ENCODE measurements at places on chromosomes 6 and 20. TPM values are rescaled to one million over a fixed set of nuclear protein-coding genes. Genes with fewer than 3 reads are reported as not detected.

- DNase-seq = no peak
Observed at GRCh38 chr6:162960679-162961457, 233.1 kb downstream of the PACRG start.

DNA sequence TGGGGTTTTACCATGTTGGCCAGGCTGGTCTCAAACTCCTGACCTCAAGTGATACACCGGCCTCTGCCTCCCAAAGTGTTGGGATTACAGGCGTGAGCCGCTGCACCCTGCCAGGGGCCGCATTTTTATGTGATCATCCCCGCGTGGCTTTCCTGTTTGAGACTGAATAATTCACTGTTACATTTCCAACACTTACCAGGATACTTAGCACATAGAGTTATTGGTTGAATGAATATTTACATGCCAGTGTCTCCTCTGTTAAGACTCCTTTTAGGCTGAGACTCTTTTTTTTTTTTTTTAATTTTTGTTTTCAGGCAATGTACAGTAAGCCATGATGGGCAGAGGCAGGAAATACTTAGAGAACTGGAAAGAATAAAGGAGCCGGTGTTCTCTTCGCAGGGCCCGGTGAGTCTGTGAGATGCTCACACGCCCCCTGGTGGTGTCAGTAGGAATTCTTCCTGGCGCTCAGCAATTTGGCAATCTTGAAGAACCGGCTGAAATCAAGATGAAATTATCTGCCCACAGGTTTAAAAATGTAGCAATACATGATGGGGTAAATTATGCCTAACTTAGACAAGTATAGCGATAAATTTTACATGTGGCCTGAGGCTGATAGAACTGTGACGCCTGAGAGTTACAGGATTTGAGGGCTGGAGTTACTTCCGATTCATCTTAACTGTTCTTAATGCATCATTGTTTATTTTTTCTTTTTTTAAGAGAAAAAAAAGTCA, 7.6 kb upstream of the RNF114 start:
- peak; percentile 88 for DNase-seq

DNA sequence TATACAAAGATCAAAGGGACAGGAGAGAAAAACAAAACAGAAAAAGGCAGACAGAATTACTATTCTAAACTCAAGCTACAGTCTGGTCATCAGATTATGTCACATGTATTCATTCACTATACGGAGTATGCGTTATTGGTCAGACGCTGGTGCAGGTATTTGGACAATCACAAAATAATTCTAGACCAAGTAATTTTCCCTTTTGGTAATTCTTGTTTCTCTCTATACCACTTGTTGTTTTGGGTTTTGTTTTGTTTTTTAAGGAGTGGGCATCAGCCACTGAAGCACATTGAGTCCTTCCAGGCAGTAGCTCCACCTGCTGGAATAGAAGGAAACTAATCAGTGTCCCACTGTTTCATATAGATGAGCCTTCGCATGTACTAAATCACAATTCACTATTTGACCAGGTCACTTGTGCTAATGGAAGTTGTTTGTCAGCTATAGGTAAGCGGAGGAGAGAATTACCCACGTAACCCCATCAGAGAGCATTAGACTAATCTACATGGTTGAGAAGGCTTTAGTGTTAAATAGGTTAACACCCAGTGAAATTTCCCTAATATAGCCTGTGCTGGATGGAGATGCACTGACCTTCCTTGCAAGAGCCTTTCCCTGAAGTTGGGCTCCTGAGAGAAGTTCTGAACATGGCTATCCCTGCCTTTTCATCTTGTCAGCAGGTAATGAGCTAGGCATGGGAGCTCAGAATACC, 77.9 kb downstream of the TNFAIP3 start:
- DNase-seq = no peak

- DNase-seq = no peak
Observed at GRCh38 chr6:168035661-168036545, 38.4 kb downstream of the KIF25 start.

The DSP gene
- total RNA-seq = 144 TPM

- no peak for DNase-seq
Observed at GRCh38 chr20:29689411-29690225, 1567.8 kb upstream of the DEFB115 start.

DNA sequence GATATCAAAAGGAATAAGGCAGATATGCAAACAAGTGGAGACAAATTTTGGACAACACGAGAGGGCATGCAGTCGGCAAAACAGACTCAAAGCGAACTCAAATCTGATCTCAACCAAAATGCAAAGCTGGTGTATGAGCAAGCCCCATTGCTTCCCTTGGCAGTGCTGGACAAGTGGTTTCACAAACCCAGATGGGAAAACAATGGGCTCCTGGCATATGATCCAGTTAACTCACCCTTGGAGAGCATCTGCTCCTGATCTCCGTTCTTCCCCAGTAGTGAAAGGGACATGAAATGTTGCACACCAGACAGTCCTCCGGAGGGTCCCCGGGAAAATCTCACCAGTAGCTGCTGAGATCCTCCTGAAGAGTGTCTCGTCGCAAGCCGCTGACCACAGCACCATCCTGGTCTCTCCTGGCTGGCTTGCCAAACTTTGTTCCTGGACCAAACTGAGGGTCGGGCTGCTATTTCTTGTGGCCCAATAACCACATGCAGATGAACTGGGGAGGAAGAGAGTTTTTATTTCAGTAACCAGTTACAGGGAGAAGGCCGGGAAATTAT, 84.3 kb upstream of the THBS2 start:
- no peak for DNase-seq

The SRF gene
- 22.8 TPM for total RNA-seq

GRCh38 chr6:1687402-1687801, 77.7 kb downstream of the FOXC1 start:
- DNase-seq = no peak

- no peak for DNase-seq
Observed at GRCh38 chr6:38110481-38110971, 291.0 kb downstream of the ZFAND3 start.

- DNase-seq = no peak
Observed at GRCh38 chr6:69392745-69393144, 404.1 kb downstream of the LMBRD1 start.

The TRERF1 gene
- 1.6 TPM for total RNA-seq

DNA sequence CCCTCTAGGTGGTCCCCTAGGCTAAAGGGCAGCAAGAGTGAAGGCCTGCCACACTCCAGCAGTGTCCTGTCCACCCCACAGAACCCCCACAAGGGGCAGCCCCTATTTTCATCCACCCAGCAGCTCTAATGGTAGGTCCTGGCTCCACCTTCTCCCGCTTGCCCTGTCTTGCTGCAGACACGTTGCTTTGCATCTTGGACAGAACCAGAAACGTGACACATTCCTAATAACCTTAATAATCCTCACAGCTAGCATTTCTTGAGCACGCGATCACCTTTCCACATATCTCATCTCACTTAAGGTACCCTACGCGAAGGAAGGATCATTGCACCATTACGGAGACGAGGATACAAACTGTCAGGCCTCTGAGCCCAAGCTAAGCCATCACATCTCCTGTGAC, 11.7 kb upstream of the SLC22A23 start:
- DNase-seq = no peak

GRCh38 chr6:23659125-23659524, 466.9 kb upstream of the NRSN1 start:
- no peak for DNase-seq

GRCh38 chr6:105087571-105088211, 92.1 kb downstream of the POPDC3 start:
- peak; percentile 36 for DNase-seq

DNA sequence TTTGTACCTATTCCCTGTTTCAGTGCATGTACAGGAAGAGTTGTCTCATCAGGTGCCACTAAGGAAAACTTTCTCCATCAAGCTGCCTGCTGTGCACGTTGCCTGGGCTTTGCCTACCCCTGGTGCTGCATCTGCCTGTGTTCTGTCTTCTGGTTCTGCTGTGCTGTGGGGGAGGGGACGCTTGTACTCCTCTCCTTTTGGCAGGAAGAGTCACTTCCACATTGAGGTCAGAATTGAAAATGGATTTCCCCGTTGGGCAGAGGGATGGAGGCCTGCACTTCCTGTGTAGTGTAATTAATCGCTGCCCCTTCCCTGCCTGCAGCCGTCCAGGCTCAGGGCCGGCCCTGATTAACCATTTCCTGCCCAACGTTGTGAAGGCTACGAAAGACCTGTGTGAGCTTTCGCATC, 153.3 kb downstream of the SCML4 start:
- DNase-seq = peak; percentile 24

The ENPP5 gene
- 47.7 TPM for total RNA-seq

GRCh38 chr6:31767096-31767645, 4.7 kb downstream of the SAPCD1 start:
- no peak for DNase-seq

The OR12D3 gene
- total RNA-seq = not detected

The CCN6 gene
- total RNA-seq = not detected

The PRDM1 gene
- 6.6 TPM for total RNA-seq

The BTNL2 gene
- not detected for total RNA-seq

The ADAM33 gene
- 9.3 TPM for total RNA-seq

DNA sequence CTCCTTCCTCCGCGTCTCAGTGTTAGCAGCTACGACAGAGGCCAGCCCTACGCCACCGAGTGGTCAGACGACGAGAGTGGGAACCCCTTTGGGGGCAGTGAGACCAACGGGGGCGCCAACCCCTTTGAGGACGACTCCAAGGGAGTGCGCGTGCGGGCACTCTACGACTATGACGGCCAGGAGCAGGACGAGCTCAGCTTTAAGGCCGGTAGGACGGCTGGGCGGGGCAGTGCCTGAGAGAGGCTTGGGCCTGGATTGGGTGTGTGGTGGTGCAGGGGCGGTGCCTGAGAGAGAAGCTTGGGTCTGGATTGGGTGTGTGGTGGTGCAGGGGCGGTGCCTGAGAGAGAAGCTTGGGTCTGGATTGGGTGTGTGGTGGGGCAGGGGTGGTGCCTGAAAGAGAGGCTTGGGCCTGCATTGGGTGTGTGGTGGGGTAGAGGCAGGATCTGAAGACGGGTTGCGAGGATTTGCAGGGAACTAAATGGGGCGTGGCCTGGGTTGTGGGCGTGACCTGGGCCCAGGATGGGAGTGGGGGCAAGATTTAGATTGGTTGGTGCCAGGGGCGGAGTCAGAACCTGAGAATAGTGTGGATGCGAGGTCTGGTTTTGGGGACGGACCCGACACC, 24.4 kb downstream of the SPDEF start:
- peak; percentile 14 for DNase-seq

The NDRG3 gene
- 29.7 TPM for total RNA-seq

- DNase-seq = peak; percentile 85
Observed at GRCh38 chr20:45293041-45294002, 13.3 kb upstream of the RBPJL start.

GRCh38 chr20:7883309-7883708, 56.9 kb downstream of the HAO1 start:
- no peak for DNase-seq

DNA sequence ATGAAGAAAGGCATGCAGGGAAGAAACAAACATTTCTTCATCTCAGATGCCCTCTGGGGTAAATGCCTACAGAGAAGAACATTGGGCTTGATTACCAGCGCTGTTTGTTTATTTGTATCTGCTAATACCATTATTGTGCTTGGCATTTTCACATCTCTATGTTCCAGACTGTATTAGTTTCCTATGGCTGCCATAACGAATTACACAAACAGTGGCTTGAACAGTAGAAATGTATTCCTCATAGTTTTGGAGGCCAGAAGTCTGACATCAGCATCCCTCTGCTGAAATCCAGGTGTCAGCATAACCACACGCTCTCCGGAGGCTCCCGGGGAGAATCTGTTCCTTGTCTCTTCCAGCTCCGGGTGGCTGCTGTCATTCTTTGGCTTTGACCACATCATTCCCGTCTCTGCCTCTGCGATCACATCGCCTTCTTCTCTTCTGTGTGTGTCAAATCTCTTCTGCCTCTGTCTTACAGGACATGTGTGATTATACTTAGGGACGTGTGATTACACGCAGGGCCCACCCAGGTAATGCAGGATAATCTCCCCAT, 241.6 kb upstream of the SUPT3H start:
- no peak for DNase-seq

DNA sequence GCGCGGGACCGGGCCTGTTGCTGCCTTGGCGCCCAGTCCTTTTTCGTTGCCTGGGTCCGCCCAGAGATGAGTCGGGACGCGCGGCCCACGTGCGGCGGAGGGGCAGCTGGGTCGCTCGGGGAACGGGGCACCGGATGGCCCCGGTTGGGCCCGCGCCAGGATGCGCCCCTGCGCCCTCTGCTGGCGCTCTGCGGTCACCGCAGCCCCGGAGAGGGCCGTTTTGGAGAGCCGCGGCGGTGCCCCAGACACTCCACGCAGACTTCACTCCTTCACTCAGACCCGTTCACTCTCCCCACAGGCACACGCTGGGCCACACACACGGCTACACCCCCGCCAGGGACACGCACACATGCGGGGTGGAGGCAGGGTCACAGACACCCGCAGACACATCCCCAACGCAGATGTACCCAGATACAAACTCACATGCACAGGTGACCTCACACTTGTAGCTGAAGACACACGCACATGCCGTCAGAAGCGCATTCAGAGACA, 38.8 kb downstream of the SRC start:
- DNase-seq = peak; percentile 46

GRCh38 chr6:168299541-168300511, 19.8 kb downstream of the DACT2 start:
- DNase-seq = peak; percentile 27

DNA sequence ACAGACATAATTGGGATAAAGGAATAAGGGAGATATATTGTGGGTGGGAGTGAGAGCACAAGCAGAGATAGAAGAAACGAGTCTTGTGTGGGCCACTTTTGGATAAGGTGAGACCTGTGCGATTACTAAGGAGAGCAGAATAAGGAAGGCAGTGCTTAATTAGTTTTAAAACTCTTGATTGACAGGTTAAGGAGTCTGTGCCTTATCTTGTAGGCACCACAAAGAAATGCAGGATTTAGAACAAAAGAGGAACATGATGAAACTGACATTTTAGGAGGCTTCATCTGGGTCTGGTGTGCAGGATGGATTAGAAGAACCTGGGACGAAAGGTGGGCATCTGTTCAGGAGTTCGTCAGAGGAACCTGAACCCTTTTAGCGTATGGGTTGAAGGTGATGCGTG, 70.2 kb upstream of the KIF25 start:
- DNase-seq = no peak

GRCh38 chr20:10667077-10667401, 6.8 kb downstream of the JAG1 start:
- DNase-seq = peak; percentile 20

DNA sequence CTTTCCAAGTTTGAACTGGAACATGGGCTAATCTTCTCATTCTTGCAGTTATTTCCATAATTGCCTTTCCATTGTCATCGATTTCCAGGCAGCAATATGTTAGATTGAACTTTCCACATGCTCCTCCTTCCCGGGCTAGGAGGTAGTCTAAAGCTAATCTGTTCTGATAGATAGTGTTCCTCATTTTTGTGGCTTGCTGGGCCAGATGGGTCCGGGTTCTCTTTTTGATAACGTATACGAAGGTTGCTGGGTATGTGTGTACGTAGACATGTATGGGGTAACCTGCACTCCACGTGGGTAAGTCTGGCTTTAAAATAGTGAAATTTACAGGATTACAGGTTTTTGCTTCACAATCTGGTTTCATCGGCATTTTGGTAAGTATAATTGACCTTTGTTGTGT, 14.0 kb upstream of the GMPR start:
- no peak for DNase-seq

DNA sequence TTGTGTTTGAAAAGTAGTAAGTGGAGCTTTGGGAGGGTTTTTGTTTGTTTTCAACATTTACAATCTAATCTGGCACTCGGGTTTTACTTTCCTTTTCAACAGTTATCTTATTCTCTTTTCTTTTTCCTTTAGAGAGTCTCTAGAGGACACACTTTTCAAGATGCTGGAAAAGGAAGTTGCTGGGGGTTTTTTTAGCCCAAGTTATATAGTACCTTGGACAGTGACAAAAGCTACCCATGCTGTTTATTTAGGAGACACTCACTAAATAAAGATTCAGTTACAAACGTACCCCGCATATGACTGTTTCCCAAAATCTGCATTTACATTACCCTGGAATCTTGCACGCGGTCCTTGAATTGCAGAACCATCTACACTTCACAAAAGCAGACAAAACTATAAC, 78.8 kb downstream of the MAP7 start:
- no peak for DNase-seq
